ENCODE measurements at places on chromosomes 16 and 17.

DNA sequence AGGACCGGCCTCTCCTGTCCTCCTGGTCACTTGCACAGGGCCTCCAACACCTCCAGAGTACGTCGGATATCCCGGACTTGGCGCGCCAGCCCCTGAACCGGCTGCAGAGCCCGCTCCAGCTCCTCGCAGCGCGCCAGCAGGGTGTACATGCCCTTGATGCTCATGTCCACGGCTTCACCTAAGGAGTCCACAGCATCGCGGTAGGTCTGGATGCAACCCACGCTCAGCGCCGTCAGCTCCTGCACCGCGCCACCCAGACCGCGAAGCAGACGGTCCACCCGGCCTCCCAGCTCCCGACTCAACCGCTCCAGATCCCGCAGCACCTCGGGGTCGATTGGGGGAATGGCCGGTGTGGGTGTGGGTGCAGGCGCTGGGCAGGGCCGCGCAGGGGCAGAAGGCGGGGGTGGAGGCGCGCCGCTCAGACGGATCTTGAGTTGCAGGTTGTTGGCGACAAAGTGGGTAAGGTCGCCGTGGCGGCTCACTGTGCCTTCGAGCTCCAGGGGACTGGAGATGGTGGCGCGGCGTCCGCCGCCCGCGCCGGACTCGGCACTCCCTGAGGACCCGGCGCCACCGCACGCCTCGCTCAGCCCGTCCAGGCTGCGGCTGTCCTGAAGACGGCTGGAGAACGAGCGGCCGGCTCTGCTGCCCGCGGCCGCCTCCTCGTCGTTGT lies 804 bp downstream of the BORCS6 start:
- no peak for DNase-seq

DNA sequence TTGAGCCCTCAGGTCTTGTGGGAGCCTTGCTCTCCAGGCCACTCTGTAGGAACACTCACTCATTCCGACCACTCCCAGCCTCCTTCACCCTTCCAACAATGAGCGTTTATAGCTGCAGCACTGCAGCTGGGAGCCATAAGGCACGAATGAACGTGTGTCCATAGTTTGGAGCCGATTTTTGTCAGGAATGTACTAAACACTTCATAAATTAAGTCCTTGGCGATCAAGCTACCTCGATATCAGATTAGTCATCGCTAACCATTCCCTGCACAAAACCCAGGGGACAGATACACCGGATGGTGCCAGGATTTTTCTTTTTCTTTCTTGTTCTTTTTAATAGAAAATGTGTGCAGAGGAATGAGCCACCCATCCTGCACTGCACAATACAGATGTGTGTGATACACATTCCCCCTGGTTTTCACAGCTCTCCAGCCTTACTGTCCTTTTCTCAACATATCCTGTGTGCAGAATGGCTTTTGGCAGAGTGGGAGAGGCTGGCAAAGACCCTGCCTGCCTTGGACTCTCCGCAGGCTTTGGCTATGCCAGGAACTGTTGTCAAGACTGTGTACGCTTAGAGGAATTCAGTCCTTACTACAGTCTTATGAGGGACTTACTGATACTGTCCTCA lies 68.4 kb upstream of the ELAC2 start:
- no peak for DNase-seq

DNA sequence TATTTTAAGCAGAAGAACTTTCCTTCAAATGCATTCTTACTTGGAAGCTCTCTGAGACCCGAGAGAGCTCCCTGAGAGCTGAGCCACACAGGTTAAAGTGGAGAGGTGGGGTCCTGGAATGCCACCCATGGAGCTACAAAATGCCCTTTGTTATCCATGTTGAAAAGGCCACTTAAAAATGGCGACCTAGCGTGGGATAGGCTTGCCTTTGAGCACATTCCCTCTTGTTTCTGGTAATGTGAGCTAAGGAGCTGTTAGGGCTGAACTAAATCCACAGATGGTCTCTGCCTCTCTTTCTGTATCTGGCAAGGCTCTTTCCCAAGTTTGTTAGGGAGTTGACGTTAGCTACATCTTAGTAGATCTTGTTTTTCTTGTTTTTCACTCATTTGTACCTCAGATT lies 171.6 kb downstream of the SNX29 start:
- no peak for DNase-seq

DNA sequence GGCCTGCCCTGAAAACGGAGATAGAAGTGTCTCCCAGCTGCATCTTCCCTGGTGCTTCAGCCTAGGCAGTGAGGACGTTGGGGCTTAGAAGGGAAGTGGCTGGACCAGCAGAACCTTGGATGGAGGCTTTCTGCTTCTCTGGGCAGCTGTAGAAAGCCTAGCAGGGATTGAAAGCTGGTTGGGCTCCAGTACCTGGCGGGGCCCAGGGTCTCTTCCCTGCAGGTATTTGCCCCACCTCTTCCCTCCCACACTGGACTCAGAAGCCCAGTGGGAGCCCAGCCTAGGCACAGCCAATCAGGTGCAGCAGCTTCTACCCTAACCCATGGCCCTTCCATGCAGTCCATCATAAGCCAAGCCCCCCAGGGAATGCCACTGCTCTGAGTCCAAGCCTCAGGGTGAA lies 190.3 kb upstream of the IRX6 start:
- DNase-seq, result no peak
